ENCODE measurements at places on chromosomes 16 and 17. TPM values are rescaled to one million over a fixed set of nuclear protein-coding genes. Genes with fewer than 3 reads are reported as not detected.

Gene ADORA2B
- total RNA-seq: 73.7 TPM

GRCh38 chr17:9702914-9703780 is 57.8 kb downstream of the USP43 start:
- no peak for DNase-seq

DNA sequence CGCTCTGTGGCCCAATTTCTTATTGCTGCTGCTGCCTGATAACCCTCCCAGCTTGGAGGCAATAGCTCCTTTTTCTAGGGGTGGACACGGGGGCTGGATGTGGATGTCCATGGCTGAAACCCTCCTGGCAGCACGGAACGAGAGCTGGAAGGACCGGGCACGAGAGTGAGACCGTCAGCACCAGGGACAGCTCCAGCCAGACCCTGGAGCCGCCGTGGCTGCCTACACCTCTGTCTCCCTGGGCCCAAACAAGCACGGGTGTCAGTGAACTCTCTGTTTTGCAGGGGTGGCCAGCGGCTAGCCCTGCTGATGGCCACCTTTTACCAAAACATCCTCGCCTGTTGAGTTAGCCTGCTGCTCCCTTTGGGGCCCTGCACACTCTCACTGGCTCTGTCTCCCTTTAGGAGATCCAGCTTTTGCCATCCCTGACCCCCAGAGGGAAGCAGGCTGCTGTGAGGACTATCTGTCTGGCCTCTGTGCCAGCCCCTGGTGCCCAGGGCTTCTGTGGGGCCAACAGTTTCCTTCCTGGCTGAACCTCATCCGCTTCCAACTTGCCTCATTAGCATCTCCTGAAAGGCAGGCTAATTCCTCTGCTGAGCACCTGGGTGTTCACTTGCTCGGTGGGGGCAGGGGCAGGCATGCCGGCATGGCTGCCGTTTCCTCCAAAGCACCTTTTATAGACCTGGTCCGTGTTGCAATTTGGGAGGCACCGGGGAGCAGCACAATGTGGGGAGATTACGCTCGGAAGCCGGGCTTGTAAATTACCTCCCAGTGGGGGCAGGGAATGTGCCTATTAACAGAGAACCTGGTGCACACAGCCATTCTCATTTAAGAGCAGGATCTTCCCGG is 118.1 kb downstream of the ENGASE start:
- peak; percentile 16 for DNase-seq

- no peak for DNase-seq
Observed at GRCh38 chr16:7236824-7237410, 95.7 kb upstream of the RBFOX1 start.

Gene HOXB9
- total RNA-seq: 3.2 TPM

Data from mammary epithelial cell (primary cell).